ENCODE measurements at places on chromosomes 16 and 17.

GRCh38 chr17:13374203-13375143 is 227.3 kb downstream of the HS3ST3A1 start:
- DNase-seq = no peak

DNA sequence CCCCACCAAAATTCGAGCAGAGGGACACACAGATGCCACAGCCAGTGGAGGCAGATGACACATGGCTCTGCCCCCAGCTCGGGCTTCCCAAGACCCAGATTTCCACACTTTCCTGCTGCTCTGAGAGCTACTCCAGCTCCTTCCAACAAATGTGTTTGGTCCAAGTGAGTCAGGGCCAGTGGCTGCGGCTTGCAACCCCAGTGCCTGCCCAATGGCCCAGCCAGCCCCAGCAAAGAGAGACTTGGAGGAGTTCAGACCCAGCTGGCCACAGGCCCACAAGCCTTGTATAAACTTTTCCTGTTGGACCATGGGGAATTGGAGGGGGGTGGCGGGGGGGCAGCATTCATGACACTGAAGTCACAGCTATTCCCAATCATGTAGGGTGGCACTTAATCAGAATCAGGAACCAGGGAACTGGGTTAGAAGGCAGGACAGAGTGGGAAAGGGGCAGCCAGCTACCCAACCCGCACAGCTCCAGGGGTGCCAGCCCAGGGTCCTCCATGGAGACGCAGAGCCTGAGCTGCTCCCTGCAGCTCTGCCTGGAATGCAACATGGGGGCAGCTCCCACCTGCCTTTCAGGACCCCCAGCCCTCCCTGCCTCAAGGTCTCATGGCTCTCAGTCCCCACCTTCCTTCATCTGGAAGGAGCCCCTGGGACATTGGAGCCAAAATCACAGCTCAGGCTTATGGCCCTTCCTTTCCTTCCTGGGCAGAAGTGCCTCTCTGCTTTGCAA is 17.5 kb upstream of the C16orf78 start:
- no peak for DNase-seq

DNA sequence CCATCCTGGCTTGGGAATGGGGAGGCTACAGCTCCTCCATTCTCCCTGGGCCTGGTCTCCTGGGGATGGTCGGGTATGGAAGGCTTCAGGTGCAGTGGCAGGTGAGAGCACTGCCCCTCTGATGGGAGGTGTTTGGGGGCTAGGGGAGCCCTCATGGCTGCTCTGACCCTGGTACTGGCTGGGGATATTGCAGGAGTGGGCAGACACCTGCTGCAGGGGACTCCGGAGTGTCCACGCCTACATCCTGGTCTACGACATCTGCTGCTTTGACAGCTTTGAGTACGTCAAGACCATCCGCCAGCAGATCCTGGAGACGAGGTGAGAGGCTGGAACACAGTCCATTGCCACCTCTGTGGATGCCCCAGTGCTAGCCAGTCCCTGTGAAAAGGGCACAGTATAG is 8.8 kb downstream of the RASL10B start:
- DNase-seq = no peak

- DNase-seq = no peak
Observed at GRCh38 chr16:23013484-23013883, 135.8 kb downstream of the USP31 start.

GRCh38 chr17:54180950-54181349 is 358.2 kb downstream of the KIF2B start:
- no peak for DNase-seq

GRCh38 chr17:81924557-81925532 is 2.7 kb downstream of the MAFG start:
- DNase-seq = no peak

- no peak for DNase-seq
Observed at GRCh38 chr16:11067266-11067665, 122.9 kb downstream of the CLEC16A start.

DNA sequence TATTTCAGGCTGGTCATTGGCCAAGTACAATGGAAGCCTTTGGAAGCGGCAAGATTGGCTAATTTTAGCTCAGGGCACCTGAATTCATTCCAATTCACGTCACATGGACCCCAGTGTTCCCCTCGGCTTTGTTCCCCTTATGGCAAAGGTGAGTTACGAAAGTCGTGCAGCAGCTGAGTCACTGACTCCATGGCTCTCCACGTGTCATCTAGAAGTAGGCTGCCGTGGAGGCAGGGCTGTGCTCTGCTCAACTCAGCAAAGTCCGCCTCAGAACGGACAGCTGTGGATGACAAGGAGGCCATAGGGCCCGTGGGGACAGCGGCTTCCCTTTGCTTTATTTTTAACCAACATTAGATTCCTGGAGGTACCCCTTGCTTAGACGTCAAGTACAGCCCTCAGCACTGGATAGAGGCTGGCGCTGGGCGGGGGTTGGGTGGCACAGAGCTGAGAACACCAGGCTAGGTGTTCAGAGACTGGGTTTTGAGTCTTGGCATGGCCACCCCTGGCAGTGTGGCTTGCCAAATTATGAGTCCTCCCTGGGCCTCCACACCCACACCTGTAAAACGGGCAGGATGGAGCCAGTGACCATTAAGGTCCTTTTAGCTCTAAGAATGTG is 23.6 kb downstream of the ADAD2 start:
- DNase-seq = no peak

- DNase-seq = no peak
Observed at GRCh38 chr17:55186937-55187770, 77.6 kb upstream of the HLF start.

Data from progenitor cell of endocrine pancreas (in vitro differentiated cells).